ENCODE measurements at places on chromosomes 1 and 21.

- DNase-seq, result no peak
Observed at GRCh38 chr21:43923391-43923790, 58.4 kb downstream of the AGPAT3 start.

DNA sequence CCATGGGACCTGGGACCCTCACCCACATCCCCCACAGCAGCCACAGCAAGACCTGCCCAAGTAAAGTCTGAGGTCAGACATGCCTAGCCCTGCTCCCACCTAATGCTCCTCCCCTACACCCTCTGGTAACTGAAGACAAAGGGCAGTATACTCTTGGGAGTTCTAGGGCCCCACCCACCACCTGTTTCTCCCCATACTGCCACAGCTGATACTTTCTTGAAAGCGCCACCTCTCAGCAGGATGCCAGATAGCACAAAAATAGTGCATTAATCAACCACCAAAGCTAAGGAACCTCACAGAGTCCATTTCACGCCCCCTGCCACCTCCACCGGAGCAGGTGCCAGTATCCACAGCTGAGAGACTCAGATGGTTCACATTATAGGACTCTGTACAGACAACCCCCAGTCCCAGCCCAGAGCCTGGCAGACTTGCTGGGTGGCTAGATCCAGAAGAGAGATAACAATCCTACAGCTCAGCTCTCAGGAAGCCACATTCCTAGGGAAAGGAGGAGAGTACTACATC lies 238.1 kb downstream of the LRRC40 start:
- no peak for DNase-seq

GRCh38 chr1:109509176-109510134 lies at the start of gene AMIGO1:
AMIGO1 (minus strand) TSS chr1:109509727; CDS start chr1:109508912, 815 bp downstream.
- DNase-seq, result peak; percentile 61

- peak; percentile 22 for DNase-seq
Observed at GRCh38 chr1:163875200-163875926, 553.6 kb downstream of the NUF2 start.

DNA sequence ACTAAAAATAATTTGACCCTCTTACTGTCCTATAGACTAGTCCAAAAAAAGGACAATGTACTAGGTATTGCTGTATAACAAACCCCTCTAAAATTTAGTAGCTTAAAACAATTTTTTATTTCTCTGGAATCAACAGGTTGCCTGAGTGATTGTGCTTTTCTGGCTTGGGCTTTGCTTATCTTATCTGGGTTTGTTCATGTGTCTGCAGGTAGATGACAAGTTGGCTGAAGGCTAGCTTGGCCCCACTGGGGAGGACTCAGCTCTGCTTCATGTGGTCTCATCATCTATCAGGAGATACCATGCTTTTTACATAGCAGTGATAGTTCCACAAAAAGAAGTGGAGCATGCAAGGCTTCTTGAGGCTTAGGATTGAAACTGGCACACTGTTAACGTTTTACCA lies 114.2 kb downstream of the MAN1A2 start:
- DNase-seq, result no peak

DNA sequence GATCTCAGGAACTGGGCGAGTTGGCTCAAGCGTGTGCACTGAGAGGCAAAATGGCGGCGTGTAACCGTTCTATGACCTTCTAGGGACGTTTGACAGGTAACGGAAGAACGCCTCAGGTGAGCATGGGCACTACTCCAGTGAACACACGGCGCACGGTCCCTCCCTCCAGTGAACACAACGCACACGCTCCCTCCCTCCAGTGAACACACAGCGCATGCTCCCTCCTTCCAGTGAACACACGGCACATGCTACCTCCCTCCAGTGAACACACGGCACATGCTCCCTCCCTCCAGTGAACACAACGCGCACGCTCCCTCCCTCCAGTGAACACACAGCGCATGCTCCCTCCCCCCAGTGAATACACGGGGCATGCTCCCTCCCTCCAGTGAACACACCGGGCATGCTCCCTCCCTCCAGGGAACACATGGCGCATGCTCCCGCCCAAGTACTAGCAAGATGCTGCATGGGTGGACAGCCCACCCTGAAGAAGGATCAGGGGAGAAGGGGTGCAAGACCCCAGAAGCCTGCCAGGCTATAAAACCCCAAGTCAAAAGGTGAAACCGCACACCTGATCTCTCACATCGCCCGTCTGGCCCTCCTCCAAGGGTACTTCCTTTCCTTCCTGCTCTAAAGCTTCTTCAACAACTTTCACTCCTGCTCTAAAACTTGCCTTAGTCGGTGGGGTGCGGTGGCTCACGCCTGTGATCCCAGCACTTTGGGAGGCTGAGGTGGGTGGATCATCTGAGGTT lies 3.5 kb downstream of the C1orf159 start:
- DNase-seq, result no peak

GRCh38 chr1:230948301-230948700 lies 30.4 kb downstream of the TTC13 start:
- DNase-seq, result no peak

DNA sequence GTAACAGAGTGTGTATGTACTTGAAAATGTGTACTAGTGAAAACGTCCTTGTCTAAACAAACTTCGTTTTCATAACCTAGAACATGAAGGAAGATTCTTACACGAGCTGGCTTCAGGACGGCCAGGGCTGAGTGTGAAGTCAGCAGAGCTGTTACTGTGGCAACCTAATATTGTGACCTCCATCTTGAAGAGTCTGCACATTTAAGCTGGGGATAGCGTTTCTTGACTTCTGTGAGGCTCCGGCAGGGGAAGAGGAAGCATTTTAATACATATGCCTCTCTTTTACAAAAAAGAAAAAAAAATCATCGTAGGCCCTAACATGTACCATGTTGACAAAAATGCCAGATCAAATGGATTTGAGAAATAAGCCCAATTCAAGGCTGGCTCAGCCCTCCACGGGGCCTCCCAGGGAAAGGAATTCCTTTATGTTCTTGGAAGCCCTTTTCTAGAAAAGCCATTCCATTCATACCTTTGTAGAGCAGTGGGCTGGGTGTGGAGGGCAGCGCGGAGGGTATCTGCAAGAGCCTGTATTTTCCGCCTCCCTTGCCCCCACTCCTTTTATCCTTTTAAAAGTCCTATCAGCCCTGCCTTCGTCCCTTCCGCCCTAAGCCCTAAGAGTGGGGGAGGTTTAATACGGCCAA lies 51.1 kb downstream of the SIM2 start:
- DNase-seq, result no peak

DNA sequence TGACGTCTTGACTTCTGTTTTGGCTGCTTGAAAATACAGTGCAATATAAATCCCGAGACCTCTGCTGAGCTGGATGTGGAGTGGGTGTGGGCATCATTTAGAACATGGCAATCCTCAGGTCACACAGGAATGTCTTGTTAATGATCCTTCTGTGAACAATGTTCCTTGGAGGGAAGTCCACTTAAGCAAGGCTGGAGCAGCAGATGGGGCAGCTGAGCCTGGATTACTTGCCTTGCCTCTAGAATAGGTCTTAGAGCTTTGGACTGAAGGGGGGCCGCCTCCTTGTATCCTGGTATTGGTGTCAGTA lies 926 bp upstream of the SCMH1 start:
- no peak for DNase-seq

DNA sequence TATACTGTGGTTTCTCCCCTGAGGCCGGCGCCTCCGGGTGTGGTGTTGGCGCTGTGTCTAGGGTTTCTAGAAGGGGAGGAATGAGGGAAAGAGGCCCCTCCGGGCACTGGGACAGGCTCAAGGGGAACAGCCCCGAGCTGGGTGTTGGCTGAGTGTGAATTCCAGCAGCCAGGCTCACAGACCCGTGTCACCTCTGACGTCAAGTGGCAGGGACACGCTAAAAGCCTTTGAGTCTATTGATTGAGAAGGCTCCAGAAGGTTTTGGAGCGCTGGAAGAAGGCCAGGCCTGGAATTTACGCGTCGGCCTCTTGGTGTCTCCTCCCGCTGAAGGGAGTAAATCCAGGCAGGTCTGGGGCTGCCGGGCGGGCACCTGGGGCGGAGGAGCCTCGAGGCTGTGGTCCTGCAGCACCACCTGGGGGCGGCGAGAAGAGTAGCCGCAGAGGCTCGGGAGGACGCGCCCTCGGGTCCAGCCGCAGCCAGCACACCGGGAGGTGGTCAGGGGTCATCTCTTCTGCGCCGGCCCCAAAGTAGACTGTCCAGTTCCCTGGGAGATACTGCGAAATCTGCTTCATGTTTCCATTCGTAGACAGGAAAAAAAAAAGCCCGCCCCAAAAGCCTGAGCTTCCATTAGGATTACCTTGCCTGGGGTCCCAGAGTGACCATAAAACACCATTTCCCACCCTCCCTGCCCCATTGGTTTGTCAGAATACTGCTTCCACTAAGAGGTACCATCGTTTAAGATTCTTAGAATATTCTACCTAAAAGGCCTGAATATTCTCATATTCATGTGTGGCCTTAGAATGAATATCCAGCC lies 61.7 kb downstream of the TLR5 start:
- DNase-seq, result peak; percentile 94

DNA sequence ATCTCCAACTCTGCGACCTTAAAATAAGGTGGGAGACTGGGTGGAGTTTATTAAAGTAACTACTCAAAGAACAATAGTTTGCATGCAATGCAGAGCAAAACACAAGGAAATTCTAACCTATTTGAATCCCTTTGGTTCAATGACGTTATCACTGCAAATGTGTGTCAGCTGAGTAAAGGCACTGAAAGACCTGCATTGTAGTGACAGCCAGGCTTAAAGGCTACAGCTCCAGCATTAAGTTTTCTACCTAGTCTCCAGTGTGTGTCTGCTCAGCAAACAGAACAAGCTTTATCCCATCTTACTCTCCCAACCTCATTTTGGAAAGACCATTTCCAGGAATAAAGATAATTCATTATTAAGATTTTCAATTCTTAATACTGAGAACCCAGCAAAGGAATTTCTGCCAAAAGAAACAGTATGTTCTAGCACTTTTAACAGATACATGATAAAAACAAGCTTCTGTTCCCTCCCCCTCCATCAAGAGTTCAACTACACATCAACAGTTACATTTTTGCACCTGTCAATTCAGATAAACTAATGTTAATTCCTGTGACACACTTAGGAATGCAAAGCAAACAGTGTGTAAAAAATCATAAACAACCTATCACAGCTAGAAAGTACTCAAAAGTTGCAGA lies 14.2 kb downstream of the PTP4A2 start:
- DNase-seq, result no peak

DNA sequence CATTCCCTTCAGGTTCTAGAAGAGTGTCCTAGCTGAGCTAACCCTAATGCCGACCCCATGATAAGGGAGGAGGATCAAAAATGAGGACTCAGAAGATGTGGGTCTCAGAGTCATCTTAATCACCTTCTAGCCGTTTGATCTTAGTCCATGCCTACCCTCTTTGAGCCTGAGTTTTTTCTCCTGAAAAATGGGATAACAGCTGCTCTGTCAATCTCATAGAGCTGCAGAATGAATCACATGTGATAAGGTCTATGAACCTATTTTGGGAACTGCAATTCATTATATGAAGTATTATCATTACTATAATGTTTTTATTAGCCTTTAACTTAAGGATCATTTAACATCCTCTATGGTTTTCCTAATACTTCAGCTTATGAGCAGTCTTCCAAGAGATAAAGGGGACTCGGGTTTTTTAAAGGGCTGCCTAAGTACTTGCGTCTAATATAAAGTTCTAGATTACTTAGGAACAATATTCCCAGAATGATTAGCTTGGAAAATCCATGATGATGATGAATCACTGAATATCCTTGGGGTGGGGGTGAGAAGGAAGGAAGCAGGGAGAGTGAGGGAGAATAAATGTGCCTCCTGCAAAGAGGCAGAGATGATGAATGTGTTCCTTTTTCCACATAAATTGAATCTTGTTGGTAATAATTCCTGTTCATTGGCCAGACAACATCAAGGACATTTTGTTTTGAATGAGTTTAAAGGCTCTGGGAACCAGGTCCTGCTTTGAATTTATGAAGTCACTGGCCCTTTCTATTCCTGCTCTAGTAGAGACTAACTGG lies 66.8 kb downstream of the COLGALT2 start:
- DNase-seq, result no peak

DNA sequence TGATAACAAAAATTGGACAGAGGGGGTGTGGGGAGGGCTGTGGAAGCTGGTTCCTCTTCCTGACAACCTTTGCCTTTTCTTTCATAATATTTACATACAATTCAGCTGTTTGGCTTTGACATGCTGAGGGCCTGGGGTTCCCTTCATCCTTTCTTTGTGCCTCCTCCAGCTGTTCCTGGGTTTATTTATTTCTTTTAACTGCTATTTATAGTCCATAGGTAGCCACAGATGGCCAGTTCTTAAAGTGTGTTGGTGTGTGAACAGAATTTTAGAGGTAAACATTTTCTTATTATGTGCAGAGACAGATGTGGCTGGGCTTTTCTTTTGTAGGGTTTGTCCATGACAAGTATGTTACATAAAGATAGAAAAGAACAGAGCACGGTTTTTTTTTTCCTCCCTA lies 34.1 kb upstream of the CNIH3 start:
- DNase-seq, result peak; percentile 9

- no peak for DNase-seq
Observed at GRCh38 chr1:99595441-99595840, 50.5 kb upstream of the PALMD start.

DNA sequence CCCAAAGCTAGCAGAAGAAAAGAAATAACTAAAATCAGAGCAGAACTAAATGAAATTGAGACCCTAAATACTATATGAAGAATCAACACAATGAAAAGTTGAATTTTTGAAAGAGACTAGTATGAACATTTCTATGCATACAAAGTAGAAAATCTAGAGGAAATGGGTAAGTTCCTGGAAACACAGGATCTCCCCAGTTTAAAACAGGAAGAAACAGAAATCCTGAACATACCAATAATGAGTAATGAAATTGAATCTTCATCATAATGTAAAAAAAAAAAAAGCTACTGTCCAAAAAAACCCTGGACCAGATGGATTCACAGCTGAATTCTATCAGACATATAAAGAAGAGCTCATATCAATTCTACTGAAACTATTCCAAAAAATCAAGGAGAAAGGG lies 233.5 kb downstream of the PLPP3 start:
- no peak for DNase-seq

- no peak for DNase-seq
Observed at GRCh38 chr1:155698382-155699038, 9.6 kb downstream of the DAP3 start.

DNA sequence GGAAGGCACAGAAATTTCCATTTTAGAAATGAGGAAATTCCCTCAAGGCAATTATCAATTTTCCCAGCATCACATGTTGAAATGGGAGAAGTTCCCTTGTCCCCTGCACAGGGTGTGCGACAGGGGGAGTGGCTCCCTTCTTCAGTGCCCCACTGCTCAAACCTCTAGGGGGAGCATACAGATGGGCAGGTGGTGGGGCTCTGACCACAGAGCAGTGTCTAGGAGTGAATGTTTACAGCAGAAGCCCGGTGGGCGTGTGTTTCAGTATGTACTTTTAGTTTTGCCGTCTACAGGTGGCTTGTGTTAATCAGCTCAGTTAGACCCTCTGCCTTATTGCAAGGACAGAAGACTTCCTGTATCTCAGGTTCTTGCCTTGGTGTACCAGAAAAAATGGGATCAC lies 493.7 kb upstream of the PLXNA2 start:
- DNase-seq, result no peak

- peak; percentile 22 for DNase-seq
Observed at GRCh38 chr1:59570524-59570923, 244.2 kb upstream of the HOOK1 start.

- DNase-seq, result no peak
Observed at GRCh38 chr21:15408089-15408488, 321.7 kb upstream of the USP25 start.

All from NCI-H774 (cell line).